ENCODE measurements at places on chromosomes 1 and 21.

DNA sequence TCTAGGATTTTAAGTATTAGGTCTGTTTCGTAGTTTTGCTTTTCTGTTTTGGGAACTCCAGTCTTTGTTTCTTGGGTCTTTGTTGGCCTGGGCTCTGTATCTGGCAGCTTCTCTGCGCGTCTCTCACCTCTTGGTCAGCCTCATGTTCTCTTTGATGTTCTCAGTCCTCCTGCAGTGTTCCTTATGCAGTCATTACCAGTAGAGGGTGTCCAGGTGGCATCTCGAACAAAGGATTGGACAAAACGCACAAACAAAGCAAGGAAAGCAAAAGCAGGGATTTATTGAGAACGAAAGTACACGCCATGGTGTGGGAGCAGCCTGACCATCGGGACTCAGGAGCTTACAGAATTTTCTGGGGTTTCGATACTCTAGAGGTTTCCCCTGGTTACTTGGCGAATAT, 133.7 kb upstream of the COL6A1 start:
- no peak for DNase-seq

GRCh38 chr1:23422241-23422877, 2.2 kb downstream of the TCEA3 start:
- DNase-seq, result no peak

- DNase-seq, result no peak
Measured at GRCh38 chr1:56099766-56100265, 479.5 kb downstream of the PLPP3 start.

DNA sequence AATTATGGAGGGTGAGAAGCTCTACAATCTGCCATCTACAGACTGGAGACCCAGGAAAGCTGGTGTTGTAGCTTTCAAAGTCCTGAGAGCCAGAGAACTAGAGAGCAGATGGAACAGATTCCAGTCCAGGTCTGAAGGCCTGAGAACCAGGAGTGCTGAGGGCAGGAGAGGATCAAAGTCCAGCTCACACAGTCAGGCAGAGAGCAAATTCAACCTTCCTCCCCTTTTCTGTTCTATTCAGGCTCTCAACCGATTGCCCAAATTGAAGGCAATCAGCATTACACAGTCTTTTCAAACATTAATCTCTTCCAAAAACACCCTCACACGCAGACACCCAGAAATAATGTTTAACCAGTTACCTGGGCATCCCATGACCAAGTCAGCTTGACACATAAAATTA, 2.5 kb upstream of the TMPRSS2 start:
- no peak for DNase-seq

DNA sequence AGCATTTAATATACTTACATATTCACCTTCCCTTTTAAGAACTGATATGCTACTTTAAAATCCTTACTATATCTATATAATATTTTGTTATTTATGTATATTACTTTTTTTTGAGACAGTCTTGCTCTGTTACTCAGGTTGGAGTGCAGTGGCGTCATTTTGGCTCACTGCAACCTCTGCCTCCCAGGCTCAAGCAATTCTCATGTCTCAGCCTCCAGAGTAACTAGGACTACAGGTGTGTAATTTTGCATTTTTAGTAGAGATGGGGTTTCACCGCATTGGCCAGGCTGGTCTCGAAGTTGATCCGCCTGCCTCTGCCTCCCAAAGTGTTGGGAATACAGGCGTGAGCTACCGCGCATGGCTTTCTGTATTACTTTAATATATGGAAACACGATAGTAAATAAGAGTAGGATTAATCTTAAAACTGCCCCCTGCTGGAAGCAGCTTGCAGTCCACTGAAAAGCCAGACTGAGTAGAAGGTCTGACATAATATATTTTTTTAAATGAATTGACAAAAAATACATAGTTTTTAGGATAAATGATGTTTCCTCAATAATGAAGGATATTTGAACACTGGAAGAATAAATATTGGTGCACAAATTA, 24.4 kb downstream of the RCAN3 start:
- peak; percentile 57 for DNase-seq

DNA sequence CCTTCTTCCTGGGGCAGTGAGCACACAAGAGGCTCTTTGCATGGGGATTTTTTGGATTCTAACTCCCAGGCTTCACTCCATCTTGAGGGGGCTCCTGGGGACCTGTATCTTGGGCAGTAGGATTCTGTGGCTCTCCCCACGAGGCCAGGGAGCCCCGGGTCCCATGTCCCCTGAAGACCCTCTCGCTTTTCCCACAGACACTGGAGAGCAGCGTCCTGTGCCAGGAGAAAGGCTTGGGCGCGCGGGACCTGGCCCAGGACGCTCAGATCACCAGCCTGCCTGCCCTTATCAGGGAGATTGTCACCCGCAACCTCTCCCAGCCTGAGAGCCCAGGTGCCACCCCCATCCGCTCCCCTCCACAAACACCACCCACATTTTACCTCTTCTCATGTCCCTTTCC, 735 bp downstream of the CROCC start:
- DNase-seq, result no peak

- no peak for DNase-seq
Measured at GRCh38 chr1:28835237-28835650, 23.3 kb downstream of the OPRD1 start.

DNA sequence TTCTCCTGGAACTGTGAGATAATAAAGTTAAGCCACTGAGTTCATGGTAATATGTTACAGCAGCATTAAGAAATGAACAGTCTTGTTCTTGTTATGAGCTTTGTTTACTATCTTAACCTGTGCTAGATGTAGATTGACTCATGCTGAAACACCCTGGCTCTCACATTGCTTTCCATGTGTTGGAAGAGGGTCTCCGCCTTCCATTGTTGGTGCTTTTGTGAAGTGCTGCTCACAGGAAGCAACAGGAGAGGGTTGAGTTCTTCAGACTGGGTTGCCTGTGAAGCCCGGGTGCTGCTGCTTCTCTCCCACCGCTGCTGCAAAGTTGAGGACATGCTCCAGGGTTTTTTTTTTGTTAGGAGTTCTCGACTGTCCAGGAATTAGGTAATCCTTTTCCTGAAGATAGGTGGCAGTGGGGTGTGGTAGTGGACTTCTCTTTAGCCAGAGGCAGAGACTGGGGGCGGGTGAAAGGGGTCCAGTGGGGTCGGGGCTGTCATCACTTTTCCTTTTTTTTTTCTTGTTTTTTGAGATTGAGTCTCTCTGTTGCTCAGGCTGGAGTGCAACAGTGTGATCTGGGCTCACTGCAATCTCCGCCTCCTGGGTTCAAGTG, 28.7 kb upstream of the HMGN1 start:
- DNase-seq, result no peak

DNA sequence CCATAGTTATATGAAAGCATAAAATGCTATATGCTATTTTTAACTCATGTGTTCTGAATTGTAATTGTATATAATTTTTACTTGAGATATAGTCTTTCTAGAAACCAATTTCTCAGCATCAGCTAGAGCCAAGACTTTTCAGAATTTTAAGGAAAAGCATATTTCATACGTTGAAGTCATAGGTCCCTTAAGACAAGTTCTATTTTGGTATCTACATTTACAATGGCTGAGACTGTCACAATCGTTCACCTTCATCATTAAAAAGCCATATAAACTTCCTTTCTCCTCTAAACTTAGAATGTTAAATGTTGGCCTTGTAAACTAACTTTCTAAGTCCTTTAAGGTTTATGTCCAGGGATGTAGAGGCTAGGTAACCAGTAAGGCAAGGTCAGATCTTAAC, 104.1 kb downstream of the LRRC40 start:
- DNase-seq, result no peak

DNA sequence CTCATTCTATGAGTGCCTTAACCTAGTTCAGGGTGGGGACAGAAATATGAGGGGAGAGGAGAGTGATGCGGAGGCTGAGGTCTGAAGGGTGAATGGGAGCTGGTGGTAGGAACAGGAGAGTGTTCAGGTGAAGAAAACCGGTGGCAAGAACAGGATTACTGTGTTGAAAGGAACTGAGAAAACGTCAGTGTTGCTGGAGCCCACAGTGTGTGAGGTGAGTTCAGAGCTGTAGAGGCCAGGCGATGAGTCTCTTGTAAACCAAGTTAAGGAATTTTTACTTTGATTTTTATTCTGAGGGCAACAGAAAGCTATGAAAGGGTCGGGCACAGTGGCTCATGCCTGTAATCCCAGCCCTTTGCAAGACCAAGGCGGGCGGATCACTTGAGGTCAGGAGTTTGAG, 45.3 kb upstream of the PUM1 start:
- no peak for DNase-seq

DNA sequence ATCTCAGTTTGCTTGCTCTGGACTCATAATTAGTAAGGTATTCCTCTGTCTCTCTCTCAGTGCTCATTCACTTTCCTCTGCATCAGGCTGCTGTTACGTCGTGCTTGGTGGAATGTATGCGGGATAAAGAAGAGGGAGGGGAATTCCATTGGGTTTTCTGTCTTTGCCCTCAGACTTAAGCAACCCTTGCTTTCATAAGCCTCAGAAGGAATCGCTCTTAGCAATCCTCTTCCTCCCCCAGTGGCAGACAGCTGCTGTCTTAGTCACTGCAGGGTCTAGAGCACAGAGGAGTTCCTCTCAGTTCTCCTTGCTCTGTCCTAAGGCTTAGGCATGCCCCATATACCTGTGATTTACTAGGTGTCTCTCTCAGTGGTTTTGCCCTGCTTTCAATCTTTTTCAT, 19.1 kb upstream of the NTMT2 start:
- no peak for DNase-seq

DNA sequence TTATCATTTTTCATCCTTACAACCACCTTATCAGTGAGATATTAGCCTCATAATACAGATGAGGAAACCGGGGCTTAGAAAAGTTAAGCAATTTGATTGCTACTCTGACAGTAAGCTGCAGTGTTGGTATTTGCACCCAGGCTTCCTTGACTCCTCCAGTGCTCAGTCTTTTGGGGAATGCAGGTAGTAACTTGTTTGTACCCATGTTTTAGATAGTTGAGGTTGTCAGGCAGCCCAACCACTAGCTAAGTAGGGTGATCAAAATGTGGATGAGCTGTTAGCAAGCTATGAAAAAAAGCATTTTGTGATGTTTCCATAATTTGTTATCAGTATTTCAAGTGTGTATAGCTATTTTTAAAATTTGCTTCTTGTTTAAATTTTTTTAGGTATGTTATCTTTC, 80.8 kb downstream of the SASS6 start:
- DNase-seq, result no peak

GRCh38 chr1:54400329-54400728, 5.9 kb downstream of the SSBP3 start:
- no peak for DNase-seq

DNA sequence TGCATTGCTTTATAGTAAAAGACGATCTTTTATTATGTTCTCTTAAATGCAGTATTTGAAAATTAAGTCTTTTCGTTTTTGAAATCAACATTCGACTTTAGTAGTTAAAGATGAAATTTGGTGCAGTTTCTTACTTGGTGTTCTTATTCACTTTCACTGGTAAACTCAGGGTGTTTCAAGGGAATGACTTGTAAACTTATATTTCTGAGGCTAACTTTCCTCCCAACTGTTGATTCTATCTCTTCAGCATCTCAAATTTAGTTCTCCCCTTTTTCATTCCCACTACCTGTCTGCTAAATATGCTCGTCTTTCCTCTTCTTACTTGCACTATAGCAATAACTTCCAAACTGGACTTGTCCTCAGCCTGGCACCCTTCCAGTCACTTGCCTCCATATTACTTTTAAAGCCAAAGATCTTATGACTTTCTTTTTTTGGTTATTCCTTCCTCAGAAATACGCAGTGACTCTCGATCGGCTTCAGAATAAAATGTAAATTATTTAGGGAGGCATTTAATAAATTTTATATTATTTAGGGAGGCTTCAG, 988 bp downstream of the SLC35A3 start:
- no peak for DNase-seq

GRCh38 chr1:117290890-117291289, 76.4 kb upstream of the MAN1A2 start:
- DNase-seq, result no peak

DNA sequence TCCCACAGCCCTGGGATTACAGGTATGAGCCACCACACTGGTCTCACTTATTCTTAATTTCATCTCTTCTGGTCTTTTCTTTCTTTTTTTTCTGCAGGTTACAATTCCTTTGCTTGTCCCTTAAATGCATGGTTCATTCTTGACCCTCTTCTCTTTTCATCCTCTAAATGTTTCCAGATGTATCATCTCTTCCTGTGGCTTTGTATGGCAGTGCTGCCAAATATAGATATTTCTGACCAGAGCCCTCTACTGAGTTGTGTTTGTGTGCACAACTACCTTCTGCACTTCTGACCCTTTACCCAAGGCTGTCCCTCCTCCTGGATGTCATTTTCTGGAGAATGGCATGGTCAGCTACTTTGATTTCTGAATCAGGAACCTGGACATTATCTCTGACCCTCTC, 32.5 kb downstream of the OLFML3 start:
- DNase-seq, result no peak

DNA sequence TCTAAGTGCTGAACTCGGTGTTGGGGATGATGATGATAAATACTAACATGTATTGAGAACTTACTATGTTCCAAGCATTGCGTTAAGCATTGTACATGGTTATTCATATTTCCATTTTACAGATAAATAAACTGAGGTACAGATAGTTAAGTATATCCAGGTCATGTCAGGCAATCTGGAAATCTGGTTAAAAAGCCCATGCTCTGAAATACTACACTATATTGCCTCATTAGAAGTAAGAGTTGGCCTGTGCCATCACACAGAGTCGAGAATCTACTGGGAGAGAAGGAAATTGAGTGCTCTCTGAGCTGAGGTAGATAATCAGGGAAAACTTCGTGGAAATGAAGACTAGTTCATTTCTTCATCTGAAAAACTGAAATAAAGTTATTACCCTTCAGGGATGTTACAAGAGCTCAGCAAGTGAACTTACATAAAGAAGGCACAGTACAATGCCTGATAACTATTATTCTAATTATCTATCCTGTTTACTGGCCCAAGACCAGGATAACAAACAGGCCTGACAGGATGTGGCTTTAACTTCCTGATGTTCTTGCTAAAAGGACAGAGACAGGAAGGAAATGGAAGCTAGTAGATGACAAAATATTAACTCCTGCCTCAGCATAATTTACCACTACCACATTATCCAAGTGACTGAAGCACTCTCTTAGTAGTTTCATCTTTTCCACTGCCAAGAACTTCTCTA, 85.6 kb downstream of the EPS15 start:
- peak; percentile 33 for DNase-seq

DNA sequence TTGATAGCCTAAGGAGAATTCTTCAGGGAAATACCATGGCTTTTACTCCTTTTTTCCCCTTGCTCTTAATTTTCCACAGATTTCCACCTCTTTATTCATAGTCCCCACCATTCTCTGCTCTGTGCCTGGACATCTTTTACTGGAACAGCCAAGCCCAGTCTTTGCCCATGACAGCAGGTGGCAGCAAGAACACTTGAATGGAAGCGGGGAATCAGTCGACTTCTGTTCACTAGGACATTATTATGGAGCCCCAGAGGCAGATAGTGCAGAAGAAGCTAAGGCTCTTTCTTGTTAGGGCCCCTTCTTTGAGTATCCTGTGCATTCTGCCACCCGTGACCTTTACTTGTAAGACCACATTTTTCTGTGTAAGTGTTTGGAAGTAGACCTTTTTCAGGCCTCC, 6.3 kb downstream of the OR14I1 start:
- DNase-seq, result peak; percentile 48

GRCh38 chr1:178784131-178784536, 59.1 kb downstream of the RALGPS2 start:
- DNase-seq, result no peak
